ENCODE measurements at places on chromosomes 5 and 9. TPM values are rescaled to one million over a fixed set of nuclear protein-coding genes. Genes with fewer than 3 reads are reported as not detected.

DNA sequence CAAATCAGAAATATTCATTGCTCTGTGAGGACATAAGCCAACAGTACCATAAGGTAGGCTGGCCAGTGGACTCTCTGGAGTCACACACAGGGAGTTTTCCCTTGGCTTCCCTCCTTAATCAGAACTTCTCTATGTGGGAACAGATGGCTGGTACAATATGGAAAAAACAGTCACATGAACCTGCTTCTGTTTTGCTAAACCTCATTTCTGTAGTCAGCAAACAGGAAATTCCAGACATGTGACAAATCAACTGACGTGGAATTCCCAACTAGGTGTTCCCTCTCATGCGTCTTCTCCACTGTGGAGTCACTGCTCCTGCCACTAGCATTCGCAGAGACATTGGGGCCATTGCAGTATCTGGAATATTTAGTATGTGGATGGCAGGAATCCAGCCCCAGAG lies 617.6 kb downstream of the KIF4B start:
- no peak for DNase-seq

DNA sequence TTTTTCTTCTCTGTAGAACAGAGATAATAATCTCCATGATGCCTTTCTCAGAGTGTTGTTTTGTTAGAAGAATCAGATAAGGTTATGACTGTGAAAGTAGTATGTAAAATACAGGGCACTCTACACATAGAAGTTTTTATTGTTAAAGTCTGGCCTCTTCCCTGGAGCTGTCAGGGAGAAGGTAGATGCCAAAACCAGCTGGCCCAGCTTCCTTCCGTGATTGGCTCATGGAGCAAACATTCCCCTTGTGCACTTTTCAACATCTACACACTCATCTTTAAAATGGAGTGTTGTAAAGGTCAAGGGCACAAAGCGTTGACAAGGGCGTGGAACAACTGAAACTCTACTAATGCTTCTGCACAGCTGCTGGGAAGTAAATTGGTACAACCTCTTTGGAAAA lies 7.4 kb upstream of the RNF183 start:
- DNase-seq, result no peak

GRCh38 chr5:140336388-140336787 lies 10.0 kb downstream of the HBEGF start:
- no peak for DNase-seq

DNA sequence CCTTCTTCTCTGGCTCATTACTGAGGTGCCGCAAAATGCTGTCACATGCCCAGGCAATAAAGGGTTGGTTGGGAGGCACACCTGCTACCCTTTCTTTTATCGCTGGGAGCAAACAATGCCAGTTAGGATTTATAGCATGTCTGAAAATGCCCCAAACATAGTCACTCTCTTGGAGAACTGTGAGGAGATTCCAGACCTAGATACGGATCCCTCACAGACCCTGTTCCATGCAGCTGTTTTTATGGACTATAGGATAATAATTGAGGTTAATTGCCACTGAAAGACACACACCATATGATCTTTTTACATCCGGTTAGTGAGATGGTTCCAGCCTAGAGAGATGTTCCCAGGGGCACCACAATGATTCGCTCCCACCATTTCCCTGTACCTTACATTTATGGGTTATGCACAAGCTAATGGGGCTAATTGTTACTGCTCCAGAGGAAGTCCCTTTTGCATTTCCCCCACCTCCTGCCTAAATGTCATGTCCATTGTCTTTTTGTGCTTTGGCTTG lies 318.1 kb downstream of the PIK3R1 start:
- DNase-seq, result no peak

- DNase-seq, result no peak
Observed at GRCh38 chr9:129745200-129745599, 7.6 kb downstream of the PTGES start.

DNA sequence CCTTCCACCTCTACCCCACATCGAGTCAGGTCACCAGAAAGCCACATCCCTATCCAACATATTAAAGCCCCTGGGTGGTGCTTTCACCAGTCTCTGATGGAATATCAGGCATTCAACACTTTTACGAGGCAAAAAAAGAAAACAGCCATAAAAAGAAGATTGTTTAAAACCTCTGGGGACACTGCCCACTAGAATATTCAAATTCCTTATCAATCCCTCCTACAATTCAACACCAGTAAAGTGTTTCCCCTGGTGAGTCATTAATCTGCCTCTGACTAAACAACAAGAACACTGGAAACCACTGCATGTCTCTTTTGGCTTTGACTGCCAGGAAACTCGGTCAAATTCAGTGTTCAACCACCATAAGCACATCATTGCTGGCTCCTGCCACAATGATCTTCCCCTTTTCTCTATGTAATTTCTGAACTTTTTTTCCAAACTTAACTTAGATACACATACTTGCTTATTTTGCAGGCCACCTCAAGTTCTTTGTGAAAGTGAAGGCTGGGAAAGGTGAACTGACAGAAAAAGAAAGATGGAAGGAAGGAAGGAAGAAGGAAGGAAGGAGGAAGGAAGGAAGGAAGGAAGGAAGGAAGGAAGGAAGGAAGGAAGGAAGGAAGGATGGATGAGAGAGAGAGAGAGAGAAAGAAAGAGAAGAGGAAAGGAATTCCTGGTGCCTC lies 105.3 kb downstream of the PAX5 start:
- peak; percentile 60 for DNase-seq

Gene CYLC2
- total RNA-seq, result not detected

Gene NR2F1-AS1
- 6.0 TPM for total RNA-seq

DNA sequence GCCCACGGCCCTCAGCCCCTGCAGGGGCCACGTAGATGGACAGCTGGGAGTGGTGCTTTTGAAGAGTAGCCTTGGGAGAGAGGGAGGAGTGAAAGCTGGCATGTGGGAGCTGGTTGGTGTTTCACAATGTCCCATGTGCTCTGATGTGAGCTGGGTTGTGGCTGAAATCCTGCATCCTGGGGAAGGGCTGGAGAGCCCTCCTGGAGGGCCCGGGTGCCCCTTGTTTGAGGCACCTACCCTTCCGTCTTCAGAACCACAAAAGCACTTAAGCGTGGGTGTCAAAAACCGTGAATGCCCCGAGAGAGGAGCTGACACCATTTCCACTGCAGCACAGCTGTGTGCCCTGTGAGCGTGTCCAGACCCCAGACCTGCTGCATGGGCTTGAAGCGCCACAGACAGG lies 199.1 kb upstream of the ZNF618 start:
- DNase-seq, result no peak

DNA sequence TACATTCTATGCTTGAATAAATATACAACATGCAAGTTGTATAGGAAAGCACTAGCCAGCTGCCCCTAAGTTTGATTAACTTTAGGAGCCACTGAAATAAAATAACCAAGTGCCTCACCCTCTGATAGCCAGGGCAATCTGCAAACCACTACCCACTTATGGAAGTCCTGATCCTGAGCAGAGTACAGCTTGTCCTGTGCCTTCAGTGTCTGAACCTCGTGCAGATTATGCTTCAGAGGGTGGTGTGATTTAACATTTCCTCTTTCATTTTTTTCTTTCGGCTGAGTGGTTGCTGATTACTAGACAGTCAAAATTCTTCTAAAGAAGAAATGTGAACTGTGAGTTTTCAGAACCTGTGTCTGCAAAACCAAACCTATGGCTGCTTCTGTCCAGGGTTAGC lies 327.7 kb downstream of the PIK3R1 start:
- no peak for DNase-seq

DNA sequence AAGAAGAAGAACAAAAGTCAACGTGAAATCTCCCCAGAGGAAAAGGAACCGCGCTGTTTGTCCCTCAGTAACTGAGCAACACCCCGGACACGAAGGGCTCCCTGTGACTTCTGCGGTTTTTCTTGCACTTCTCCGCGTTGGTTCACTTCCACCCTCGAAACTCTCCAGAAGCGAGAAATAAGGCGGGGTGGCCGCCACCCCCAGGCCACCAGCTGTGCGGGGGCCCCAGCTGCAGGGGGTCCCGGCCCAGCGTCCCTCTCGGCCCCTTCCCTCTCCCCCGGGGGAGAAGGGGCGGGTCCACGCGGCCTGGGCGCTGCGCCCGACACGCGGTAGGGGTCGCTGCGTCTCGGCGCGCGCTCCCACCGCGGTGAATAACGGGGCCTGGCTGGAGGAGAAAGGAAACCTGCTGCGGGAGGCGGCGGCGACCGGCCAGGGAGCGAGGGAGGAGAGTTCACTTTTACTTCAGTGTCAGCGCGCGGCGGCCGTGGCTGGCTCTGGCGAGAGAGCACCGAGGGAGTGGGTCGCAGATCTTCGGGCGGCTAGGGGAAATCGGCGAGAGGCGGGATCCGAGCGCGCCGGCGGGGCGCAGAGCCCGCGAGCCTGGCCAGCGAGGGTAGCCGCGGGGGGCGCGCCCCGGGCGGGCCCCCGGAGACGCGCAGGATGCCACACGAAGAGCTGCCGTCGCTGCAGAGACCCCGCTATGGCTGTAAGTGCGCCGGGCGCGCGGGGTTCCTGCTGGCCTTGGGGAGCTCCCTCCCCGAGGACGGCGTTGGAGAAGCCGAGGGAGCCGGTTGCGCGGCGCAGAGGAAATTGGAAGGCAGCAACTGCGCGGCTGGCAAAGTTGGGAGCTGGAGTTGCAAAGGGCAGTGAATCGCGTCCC lies at the start of gene IQGAP2:
IQGAP2 (plus strand) TSS at position 400 of the 880 bp plus-strand sequence; CDS start at position 661, 261 bp downstream.
- DNase-seq, result no peak

GRCh38 chr9:81264516-81264915 lies 424.8 kb downstream of the TLE1 start:
- no peak for DNase-seq

Gene ALDH1A1
- 3.7 TPM for total RNA-seq

Gene PCDH12
- total RNA-seq, result not detected

GRCh38 chr9:130955947-130956621 lies 17.0 kb upstream of the FIBCD1 start:
- no peak for DNase-seq

GRCh38 chr5:34695275-34696027 lies 39.3 kb downstream of the RAI14 start:
- no peak for DNase-seq

Gene NR5A1
- 0.13 TPM for total RNA-seq

DNA sequence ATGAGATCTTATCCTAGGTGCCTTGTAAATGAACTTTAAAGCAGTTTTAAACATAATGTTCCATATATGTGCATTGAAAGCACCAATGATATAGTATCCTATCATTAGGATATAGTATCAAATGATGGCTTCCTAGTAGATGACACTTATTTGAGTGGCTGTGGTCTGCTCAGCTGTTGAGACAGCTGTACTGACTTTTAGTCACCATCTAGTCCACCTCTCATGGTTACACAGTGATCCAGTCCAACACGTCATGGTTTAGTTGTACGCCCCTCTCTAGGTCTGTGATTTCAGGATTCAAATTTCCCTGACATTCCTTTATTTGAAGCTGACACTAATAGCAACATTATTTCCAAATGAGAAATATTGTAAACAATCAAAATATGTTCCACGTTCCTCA lies 127.3 kb upstream of the TUT7 start:
- no peak for DNase-seq

DNA sequence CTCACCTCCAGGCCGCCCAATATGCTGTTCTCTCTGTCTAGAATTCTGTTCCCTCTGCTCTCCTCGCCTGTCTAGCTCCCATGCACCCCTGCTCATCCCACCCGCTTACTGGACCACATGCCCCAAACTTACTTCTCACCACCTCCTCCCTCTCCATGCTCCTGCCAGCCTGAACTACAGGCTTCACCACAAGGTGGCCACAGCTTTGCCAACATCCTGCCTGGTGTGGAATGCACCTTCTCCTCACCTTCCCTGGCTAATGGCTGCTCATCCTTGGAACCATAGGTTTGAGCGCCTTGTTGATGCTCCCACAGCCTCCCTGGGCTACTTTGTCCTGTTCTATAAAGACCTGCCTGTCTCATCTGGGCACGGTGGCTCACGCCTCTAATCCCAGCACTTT lies 9.6 kb downstream of the LAMC3 start:
- DNase-seq, result peak; percentile 38

GRCh38 chr5:146541958-146542849 lies 26.2 kb upstream of the GPR151 start:
- peak; percentile 42 for DNase-seq

- DNase-seq, result no peak
Observed at GRCh38 chr5:124136609-124137008, 609.8 kb downstream of the ZNF608 start.

Gene FGFR4
- total RNA-seq, result 14.7 TPM

Gene CDO1
- not detected for total RNA-seq

- no peak for DNase-seq
Observed at GRCh38 chr9:8804613-8805012, 1005.0 kb upstream of the DMAC1 start.

Gene PTGES
- 116 TPM for total RNA-seq

GRCh38 chr5:75113354-75114113 lies 61.2 kb upstream of the GCNT4 start:
- DNase-seq, result no peak

DNA sequence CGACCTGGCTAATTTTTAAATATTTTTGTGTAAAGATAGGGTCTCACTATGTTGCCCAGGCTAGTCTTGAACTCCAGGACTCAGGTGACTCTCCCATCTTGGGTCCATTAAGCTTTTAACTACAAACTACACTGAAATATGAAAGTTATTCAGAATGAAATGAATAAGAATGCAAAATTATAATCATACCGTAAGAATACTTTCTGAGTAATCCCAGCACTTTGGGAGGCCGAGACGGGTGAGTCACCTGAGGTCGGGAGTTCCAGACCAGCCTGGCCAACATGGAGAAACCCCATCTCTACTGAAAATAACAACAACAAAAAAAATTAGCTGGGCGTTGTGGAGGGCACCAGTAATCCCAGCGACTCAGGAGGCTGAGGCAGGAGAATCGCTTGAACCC lies 1.1 kb upstream of the ORM1 start:
- DNase-seq, result no peak

Gene NFIB
- 29.0 TPM for total RNA-seq

DNA sequence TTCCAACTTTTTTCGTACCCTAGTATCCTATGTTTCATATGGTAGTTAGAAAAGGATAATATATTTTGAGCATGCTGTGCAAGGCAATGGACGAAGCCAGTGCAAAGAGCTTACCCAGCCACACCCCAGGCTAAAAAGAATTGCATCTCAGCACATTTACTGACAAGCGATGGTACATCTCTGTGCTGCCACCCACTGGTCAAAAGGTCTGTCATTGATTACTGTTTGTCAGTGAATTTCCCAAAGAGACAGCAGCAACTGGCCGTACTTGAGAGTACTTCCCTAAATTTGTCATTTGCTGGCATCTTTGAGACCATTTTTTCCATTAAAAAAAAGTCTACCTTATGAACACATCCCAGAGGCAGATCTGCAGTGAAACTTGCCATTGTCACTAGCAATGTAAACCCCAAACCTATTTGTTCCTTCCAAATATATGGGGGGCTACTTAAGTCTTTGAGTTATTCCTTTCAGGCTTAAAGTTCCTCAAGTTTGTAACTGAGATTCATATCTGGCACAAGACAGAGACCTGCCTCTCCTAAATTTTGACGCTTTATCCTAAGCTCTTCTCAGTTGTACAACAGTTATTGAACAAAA lies 184.3 kb downstream of the CTNND2 start:
- DNase-seq, result no peak

GRCh38 chr5:77993855-77994318 lies 217.7 kb upstream of the TBCA start:
- DNase-seq, result no peak

Measured in PC-9 (cell line).